ENCODE measurements at places on chromosomes 2 and 18.

DNA sequence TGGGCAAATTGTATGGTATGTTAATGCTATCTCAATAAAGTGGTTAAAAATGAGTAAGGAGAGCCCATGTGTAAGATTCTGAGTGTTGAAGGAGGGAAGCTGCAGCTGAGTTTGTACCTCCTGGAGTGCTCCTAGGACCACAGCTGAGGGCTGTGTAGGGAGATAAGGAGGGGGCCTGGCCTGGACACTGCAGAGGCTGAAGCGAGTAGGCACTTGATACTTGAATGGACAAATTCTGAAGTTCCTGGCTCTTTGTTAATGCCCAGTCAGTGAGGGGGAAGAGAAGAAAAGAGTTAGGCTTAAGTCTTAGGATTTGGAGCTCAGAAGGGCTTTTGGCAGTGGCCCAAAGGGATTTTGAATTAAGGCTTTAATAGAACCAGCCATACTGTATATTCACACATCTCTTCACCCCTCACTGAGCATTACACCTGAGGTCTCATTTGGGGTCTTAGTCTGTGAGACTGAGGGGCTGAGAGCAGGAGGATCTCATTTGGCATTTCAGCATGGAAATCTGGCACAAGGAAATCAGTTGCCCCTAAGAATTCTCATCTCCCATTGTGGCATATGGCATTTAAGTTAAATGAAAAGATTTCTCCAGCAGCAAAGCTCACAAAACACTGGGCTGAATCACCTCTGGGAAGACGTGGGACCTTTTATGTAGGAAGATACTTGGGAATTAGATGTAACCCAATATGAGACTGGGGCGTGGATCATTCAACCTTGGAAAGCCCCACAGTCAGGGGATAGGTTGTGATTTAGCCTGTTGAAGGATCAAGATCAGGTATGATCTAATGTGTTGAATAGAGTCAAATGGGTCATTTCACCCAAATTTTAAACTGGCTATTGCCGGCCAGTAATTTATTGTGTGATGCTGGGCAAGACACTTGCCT, 46.8 kb downstream of the LIPG start:
- no peak for DNase-seq

DNA sequence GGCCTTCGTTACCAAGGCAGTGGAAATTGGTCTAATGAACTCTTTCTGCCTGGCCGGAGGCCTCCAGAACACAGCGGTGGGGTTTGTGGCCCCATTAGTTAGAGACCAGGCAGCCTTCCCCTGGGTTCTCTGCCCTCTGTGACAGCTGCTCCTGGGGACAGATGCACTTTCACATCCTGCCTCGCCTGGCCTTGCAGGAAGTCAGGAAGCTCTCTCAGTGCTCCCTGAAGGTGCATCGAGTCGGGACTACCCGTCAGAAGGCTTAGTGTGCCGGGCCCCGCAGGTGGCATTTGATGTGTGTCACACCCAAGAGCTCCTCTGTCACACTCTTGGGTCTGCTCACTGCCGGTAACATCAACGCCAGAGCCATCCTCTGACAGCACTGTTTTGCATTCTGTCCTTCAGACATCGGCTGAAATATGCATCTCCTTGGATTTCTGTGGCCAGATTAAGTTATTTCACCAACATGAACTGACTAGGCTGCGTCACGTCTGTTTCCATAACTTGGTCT, 158.3 kb downstream of the LDLRAD4 start:
- no peak for DNase-seq

DNA sequence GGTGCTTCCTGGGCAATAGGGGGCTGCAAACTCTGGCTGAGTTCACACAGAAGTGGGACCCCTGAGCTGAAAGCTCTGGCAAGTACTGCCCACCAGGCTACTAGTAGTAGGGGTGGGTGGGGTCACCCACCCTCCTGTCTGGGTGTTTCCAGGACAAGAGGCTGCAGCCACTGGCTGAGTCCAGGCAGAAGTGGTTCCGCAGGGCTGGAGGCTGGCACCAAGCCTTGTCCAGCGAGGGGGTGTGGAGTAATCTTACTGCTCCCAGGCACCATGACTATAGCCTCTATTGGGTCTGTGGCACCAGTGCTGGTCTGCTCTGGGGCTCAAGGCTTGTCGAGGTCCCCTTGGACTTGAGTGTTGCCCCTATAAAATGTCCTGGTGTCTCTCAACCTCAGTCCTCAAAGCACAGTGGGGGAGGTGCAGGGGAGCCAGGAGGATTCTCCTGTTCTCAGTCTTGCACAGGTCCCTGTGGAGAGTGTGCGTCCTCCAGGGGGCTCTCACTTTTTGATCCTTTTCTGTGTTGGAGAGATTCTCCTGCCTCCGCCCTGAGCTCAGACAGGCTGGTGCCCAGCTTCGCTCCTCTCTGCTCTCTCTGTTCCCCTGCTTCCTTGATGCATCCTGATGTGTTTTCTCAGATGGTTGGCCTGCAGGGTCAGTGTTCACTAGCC, 48.1 kb downstream of the NUP35 start:
- DNase-seq: no peak

GRCh38 chr2:190578158-190579057, 43.9 kb upstream of the NEMP2 start:
- no peak for DNase-seq

GRCh38 chr2:117065912-117066311, 748.6 kb upstream of the DDX18 start:
- DNase-seq: no peak

- DNase-seq: no peak
These were observed 105.7 kb downstream of the DYNAP start for GRCh38 chr18:54696616-54697293.

- peak; percentile 20 for DNase-seq
These were observed 258.0 kb downstream of the CNTNAP5 start for GRCh38 chr2:124283096-124283495.

- DNase-seq: no peak
These were observed 90.7 kb downstream of the CRIM1 start for GRCh38 chr2:36446294-36446693.

DNA sequence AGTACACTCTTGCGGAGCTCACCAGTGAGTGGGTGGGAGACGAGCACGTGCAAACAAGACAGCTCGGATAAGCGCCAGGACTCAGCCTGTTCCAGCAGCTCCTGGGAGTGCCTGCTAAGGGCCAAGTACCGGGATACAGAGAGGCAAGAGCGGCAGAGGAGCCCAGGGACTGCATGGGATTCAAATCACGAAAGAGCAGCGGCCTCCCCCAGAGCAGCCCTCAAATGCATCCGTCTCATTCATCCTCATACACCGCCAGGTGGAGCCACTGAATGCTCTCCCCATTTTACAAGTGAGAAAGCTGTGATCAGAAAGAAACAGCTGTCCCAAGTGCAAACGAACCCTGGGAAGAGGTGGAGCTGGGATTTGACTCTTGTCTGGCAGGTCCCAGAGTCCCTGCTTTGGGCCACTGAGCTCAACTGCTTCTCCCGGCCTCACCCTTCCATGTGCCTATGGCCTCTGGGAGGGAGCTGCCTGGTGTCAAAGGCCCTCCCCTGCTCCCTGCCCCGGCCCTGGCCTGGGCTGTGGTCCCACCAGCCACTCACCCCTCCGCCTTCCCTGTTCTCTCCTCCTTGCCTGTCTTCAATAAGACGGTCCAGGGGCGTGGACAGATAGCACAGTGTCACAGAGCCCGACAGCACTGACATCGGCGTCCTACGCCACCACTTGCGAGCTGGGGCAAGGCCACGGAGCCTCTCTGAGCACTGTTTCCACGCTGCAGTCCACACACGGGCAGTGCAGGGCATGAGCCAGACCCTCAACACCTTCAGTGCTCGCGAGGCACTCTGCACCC, 72.8 kb upstream of the TAF1B start:
- DNase-seq: peak; percentile 57

- no peak for DNase-seq
These were observed 23.8 kb upstream of the SLC20A1 start for GRCh38 chr2:112621790-112622527.

GRCh38 chr2:159114835-159115234, 146.4 kb downstream of the TANC1 start:
- DNase-seq: no peak

GRCh38 chr2:150165442-150165841, 322.0 kb downstream of the RND3 start:
- DNase-seq: no peak

DNA sequence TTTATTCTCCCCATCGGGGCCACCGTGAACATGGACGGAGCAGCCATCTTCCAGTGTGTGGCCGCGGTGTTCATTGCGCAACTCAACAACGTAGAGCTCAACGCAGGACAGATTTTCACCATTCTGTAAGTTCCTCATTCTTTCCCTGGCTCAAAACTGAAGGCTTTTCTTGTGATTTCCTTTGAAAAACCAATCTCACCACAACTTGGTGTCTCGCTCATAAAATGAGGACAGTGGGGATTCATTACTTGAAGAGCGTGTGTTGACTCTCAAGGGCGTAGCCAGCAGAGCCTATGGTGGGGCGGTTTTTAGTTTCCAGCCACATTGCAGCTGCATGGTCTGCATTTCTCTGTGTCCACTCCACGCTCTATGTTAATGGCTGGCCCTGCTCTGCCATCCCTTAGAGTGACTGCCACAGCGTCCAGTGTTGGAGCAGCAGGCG, 29.0 kb downstream of the SLC1A4 start:
- DNase-seq: no peak

- DNase-seq: no peak
These were observed 200.0 kb downstream of the SLC4A10 start for GRCh38 chr2:161824226-161824625.

DNA sequence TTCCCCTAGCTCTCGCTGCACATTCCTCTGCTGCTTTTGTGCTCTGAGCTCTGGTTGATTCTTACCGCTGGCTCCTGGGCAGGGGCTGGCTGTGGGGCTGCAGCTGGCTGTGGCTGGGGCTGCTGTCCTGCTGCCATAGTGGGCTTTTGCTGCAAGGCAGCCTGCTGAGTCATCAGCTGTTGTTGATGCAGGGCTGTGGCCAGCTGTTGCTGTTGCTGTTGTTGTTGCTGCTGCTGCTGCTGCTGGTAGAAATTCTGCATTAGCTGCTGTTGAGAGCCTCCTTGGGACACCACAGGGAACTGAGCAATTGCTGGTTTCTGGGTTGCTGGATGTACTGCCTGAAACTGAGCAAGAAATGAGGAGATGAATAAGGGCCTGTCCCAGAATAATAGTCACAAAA, 77.2 kb upstream of the NFU1 start:
- peak; percentile 6 for DNase-seq

GRCh38 chr2:219844401-219845091, 217.1 kb downstream of the SLC4A3 start:
- DNase-seq: no peak

DNA sequence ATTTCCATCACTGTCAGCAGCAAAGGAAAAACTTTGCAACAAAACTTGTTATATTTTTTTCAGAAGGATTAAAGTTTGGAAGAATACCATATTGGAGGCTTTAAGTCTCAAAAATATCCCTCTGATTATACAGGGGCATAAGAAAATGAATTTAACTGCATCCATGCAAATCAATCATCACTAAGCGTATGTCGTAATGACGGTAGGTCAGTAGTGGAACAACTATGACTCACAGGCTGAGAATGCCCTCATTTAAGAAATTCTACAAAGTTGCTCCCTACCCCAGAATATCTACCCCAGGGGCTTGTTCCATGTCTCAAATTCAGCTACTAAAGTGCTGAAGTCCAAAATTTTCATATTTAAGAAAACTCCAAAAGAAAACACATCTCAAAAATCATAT, 12.5 kb upstream of the NAB1 start:
- DNase-seq: no peak

DNA sequence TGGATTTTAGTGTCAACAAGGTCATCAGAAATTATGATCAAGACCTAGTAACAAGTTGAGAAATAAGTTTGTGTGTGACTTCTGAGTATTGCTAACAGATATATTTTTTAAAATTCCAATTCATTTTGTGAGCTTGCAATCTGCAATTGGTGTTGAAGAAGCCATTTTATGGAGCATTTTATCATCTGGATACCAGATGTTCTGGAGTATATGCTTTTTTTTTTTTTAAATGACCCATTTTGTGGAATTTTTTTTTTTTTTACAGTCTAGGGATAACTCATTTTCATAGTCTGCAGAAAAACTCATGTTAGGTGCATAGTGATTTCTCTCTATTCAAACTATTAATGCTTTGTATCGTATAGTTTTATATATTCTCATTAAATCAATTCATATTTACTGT, 12.6 kb downstream of the QPCT start:
- no peak for DNase-seq

GRCh38 chr2:173862612-173863217, 102.5 kb downstream of the SP3 start:
- no peak for DNase-seq

DNA sequence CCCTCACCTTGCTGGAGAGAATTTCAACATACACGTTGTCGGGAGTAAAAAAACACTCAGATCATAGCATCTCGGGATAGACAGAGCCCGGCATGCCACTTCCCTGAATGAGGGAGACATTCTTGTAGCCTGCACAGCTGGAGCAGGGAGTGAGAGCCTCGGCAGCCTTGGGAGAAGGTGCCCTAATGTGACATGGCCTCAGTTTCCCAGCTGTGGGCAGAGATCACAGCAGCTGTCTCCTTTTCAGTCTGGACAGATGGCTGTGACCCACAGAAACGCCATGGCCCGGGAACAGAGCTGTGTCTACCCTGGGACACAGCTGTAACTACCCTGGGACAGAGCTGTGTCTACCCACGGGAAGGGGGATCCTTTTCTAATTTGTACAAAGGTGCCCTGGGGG, 55.9 kb downstream of the HS1BP3 start:
- no peak for DNase-seq

DNA sequence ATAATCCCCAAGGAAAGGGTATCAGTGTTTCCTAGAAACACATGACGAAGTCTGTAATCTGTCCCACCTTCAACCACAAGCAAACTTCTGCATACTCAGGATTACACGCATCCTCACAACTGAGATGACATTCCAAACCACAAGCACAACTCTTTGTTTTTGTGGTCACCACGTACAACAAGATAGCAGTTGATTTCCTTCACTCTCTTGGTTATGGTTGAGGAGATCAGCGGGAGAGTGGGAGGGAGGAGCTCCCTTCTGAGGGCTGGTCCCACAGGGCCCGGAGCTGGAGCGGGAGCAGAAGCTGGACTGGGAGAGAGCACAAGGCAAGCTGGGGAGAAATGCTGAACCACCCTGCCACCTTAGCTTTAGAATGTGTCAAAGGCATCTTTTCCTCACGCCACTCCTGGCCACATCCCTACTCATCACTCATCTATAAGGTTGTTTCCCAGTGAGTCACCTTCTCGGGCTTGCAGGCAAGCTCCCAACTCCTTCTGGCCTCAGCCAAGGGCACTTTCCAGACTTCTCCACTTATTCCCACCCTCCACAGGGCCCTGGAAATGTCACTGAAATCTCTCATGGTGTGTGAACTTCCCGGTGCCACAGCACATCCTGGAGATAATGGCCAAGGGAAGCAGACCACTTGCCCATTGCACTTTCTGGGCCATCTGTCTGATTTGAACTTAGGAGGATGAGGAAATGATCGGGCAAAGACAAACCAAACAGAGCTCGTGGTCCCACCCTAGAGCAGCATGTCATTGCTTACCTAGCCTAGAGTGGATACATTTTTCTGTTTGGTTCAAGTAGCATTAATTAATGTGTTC, 98.9 kb upstream of the LGALSL start:
- no peak for DNase-seq

GRCh38 chr18:2111456-2111855, 459.8 kb downstream of the METTL4 start:
- DNase-seq: no peak
